Astrocyte of the cerebellum (primary cell): ENCODE measurements at places on chromosomes 6 and 20.

GRCh38 chr6:47592131-47592840 lies 106.1 kb upstream of the ADGRF4 start:
- DNase-seq, result no peak

GRCh38 chr6:6566766-6567165 lies 21.8 kb upstream of the LY86 start:
- no peak for DNase-seq

DNA sequence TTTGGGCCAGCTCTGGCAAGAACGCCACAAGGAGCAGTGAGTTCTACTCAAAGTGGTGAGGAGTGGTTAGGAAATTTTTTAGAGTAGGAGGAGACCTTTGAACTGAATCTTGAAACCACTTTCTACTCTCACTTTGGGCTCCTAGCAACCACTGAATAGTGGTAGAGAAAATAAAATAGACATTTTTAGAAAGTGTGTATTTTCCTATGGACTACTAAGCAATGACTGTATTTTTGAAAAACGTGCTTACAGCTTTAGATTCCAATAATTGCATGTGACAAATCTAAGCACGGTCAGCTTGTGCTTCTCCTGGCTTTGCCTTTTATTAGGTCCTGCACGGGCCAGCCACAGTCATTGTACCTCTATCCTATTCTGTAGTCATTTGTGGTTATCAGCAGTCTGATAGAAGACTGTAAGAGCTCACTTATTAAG lies 8.7 kb upstream of the IFNGR1 start:
- DNase-seq, result no peak

DNA sequence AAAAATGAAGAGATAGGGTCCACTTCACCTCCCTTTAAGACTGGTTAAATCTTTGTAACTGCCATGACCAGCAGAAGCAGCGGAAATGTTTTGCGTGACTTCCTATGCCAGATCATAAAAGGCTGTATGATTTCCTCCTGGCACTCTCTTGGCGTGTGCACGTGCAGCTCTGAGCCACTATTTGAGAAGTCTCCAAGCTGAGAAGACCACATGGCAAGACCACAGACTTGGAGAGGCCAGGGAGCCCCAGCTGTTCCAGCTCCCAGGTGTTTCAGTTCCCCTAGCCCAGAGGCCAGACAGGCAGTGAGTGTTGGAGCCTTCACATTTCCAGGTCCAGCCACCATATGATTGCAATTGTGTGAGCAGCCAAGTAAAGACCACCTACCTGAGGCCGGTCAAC lies 259.3 kb upstream of the RIN2 start:
- no peak for DNase-seq

DNA sequence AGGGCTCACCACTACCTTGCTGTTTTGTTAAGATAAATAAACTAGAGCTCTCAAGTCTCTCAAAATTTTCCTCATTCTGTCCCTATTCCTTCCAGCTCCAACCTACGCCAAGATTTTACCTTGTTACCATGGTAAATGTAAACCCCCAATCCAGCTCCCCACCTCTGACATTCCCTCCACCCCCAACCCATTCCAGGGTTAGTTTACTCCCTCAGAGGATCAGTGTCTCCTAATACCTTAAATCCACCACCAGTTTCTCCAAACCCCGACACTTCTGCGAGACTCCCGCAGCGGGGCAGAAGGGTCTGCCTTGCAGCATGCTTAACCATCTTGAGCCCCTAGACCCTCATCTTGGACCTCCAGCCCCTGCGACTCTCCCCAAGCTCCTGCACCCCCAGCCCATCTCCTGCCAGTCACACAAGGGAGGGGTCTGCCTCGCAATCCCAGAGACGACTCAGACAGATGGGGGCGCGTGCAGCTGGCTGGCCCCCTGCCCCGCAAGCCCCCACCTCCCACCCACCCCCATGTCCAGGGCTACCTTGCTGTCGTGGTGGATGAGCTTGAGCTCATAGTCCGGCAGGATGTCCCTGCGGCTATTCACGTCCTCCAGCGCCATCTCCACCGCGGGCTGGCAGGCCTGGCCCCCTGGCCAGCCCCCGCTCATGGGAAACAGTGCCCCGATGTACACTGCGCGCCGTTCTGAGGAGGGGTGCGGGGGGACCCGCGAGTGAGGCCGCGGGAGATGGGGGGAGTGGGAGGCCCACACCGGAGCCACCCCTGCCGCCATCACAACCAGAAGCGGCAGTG lies 5.8 kb downstream of the GABBR1 start:
- DNase-seq, result no peak

DNA sequence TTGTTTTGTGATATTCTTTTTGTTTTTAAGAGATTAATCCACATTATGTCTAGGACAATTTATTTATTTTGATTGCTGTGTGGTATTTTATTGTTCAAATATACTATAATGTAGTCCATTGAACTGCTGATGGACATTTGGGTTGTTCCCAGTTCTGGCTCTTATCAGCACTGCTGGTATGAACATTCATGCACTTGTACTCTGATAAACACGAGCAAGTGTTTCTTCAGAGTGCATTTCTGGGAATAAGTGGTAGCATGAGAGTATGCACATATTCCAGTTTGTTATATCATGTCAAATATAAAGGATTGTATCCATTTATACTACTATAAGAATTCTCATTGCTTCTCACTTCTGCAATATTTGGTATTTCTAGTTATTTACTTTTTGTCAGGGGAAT lies 7.1 kb downstream of the CALHM6 start:
- DNase-seq, result no peak

GRCh38 chr6:141510803-141511202 lies 621.9 kb upstream of the GJE1 start:
- DNase-seq, result no peak

DNA sequence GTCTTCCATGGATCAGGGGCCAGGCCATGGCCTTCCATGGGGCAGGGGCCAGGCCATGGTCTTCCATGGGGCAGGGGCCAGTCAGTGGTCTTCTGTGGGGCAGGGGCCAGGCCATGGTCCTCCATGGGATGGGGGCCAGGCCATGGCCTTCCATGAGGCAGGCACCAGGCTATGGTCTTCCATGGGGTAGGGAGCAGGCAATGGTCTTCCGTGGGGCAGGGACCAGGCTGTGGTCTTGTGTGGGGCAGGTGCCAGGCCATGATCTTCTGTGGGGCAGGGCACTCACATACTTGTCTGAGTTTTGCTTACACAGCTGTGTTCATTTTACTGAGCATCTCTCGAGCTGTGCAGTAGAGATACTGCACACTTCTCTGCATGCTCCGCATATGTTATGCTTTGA lies 57.3 kb upstream of the THBS2 start:
- DNase-seq, result no peak

DNA sequence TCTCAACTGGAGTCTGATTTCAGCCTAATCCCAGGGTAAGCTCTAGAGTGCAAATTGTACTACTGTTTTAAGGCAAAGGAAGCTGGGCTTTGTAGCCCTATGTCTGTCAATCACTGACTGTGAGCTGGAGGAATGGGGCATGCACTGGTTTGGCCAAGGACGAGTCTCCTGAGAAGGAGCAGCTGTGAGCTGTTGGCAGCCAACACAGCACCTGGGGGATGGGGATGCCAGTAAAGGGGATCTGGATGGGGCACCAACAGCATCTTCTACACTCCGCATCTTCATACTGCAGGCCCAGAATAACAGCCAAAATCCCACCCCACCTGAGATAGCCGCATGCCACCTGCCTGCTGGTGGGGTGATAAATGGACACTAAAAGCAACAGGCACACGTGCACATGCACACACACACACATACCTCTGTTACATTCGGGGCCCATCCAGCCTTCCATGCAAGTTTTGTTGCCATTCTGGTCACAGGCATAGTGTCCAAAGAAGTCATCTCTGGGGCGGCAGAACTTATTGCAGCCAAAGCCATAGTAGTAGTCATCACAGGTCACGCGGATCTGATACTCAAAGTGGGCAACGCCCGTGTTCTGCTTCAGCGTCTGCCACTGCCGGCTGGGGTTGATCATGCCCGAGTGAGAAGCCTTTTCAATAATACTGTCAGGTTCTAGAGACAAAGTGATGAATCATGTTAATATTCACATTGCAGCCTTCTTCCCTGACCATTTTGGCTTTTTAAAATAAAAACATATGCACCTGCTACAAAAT lies 15.6 kb downstream of the JAG1 start:
- DNase-seq, result no peak

- no peak for DNase-seq
Measured at GRCh38 chr20:62993856-62994494, 12.8 kb downstream of the BHLHE23 start.

DNA sequence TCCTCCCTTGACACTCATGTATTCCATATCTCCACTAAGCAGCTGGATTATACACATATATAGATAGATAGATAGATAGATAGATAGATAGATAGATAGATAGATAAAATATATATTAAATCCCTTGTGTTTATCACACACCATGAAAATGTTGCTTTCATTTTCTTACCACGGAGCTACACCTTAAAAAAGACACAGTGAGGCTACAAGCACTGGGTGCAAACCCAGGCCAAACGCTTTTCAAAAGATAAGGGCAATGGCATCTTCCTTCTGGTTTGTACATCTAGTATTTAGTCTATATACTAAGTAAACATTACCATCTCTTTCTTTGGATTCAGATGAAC lies 377.1 kb downstream of the ESR1 start:
- no peak for DNase-seq

GRCh38 chr6:13473768-13474165 lies 13.6 kb downstream of the GFOD1 start:
- DNase-seq, result no peak

- DNase-seq, result no peak
Measured at GRCh38 chr20:50717974-50718761, 13.2 kb upstream of the PARD6B start.

DNA sequence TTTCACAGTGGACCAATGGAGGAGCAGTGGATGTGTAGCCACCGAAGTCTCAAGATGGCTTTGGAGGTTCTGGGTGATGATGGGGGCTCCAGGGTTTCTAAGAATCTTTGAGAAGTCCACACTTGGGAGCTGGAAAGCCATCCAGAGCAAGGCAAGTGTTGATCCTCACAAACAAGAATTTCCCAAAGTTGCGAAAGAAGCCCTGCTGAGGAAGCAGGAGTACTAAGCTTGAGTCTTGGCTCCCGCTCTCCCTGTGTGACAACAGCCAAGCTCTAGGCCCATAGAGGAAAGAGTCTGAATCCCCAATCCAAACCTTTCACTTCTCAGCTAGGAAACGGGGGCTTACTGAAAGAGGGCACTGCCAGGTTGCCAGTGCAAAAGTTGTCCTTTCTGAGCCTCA lies 106.0 kb downstream of the EDN3 start:
- DNase-seq, result no peak

DNA sequence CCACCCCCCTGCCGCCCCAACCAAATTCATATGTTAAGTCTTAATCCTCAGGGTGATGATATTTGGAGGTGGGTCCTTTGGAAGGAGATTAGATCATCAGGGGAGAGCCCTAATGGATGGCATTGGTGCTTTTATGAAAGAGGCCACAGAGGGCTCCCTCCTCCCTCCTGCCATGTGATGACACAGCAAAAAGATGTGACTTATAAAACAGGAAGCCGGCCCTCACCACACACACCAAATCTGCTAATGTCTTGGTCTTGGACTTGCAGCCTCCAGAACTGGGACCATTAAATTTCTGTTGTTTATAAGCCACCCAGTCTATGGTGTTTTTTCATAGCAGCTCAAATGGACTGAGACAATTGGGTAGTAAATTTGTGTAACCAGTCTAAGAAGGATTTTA lies 176.3 kb downstream of the ADGRG6 start:
- no peak for DNase-seq

GRCh38 chr6:163420289-163420614 lies 5.7 kb downstream of the QKI start:
- no peak for DNase-seq

DNA sequence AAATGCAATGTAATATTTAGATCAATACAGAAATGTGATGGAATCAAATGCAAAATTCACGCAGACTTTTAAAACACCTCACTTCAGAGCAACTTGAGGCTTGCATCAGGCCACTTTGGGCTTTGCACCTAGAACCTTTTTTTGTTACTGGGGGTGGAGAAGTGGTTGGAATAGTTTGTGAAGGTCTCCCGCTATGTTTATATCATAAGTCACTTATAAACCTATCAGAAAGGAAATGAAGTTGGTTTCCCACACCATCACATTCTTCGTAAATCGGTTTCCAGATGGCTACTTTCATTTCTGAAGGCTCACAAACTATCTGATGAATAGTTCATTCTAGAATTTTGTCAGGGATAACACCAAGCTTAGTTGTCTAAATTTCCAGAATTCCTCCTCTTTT lies 74.8 kb downstream of the PKHD1 start:
- no peak for DNase-seq

- no peak for DNase-seq
Measured at GRCh38 chr6:36937896-36938295, 16.6 kb upstream of the PI16 start.

DNA sequence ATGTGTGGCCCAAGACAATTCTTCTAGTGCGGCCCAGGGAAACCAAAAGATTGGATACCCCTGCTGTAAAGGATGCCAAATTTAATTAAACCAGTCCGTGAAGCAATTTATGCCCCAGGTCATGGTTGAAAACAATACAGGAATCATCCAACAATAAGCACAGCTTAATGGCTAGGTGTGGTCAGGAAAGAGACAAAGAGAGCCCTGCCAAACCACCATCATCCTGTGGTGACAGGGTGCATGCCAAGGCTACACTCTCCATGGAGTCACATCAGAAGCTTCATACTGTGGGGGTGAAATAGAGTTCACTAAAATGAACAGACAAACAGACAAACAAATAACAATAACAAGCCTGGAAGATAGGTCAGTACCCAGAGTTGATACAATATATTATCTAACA lies 62.7 kb downstream of the DZANK1 start:
- peak; percentile 9 for DNase-seq

- DNase-seq, result no peak
Measured at GRCh38 chr6:97849390-97849789, 566.4 kb upstream of the MMS22L start.
